ENCODE measurements at places on chromosomes 4 and X. TPM values are rescaled to one million over a fixed set of nuclear protein-coding genes. Genes with fewer than 3 reads are reported as not detected.
A peak's percentile ranks its signal among the peaks of the same experiment; 100 is the strongest.

The MTM1 gene
- 16.9 TPM for total RNA-seq

The TLR6 gene
- total RNA-seq: 2.0 TPM

The TRAM1L1 gene
- 0.95 TPM for total RNA-seq

The UXT gene
- 105 TPM for total RNA-seq

The PCSK1N gene
- total RNA-seq: 8.3 TPM

The PRRG3 gene
- total RNA-seq: 0.79 TPM

The BANK1 gene
- total RNA-seq: 1.1 TPM

The SLC10A4 gene
- total RNA-seq: not detected

The TLR2 gene
- total RNA-seq: 9.7 TPM

DNA sequence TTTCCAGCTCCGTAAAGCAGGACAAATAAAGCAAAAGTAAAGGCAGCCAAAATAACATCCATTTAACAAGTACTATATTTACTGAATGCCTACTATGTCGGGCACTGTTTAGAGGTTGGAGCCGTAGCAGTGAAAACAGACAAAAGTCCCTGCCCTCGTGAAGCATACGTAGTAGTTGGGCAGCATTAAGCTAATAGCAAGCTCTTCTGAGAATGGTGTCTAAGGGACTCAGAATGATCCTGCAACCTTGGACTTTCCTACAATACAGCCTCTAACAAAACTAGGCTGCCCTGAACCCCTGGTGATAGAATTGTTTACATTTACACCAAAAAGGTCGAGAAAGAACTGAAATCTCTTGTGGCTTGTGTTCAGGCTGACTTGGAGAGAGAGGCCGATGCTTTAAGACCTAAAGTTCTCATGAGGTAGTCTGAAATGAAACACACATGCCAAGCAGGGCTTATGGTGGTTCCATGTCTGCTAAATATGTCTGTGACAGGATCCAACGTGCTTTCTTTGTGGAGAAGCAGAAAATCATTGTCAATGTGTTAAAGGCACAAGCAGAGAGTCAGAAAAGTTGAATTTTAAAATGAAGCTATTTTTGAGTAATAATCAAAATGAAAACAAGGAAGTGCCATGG lies 898 bp upstream of the PDGFC start:
- DNase-seq: no peak

GRCh38 chr4:85776096-85776495 lies 301.1 kb downstream of the ARHGAP24 start:
- DNase-seq: no peak

GRCh38 chr4:4765811-4766210 lies 93.7 kb upstream of the MSX1 start:
- DNase-seq: no peak

GRCh38 chr4:177401658-177402273 lies 40.5 kb downstream of the AGA start:
- no peak for DNase-seq

- DNase-seq: no peak
Observed at GRCh38 chr4:108130955-108131354, 37.8 kb downstream of the LEF1 start.

GRCh38 chr4:185221491-185221890 lies 12.1 kb downstream of the SNX25 start:
- no peak for DNase-seq

DNA sequence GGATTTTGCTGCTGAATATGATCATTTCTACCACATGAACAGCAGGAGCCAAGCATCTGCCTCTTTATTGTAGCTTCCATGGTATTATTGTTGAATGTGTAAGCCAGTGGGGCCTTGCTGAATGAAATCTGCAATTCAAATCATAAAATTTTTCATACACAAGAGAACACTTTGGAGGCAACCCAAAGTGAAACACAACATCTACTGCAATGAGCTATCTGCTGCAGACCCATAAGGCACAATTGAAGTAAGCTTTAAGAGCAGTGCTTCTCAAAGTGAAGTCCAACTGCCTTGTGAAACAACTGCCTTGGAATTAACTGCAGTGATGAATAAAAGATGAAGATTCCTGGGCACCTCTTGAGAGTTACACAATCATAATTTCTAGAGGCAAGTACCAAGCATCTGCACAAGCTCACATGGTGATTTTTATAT lies 626.3 kb upstream of the INTU start:
- no peak for DNase-seq

GRCh38 chr4:113497154-113497884 lies 264.2 kb downstream of the CAMK2D start:
- DNase-seq: no peak

GRCh38 chr4:172404676-172405075 lies 591.5 kb downstream of the GALNTL6 start:
- DNase-seq: no peak

- no peak for DNase-seq
Observed at GRCh38 chrX:70044541-70045245, 5.0 kb downstream of the AWAT2 start.

DNA sequence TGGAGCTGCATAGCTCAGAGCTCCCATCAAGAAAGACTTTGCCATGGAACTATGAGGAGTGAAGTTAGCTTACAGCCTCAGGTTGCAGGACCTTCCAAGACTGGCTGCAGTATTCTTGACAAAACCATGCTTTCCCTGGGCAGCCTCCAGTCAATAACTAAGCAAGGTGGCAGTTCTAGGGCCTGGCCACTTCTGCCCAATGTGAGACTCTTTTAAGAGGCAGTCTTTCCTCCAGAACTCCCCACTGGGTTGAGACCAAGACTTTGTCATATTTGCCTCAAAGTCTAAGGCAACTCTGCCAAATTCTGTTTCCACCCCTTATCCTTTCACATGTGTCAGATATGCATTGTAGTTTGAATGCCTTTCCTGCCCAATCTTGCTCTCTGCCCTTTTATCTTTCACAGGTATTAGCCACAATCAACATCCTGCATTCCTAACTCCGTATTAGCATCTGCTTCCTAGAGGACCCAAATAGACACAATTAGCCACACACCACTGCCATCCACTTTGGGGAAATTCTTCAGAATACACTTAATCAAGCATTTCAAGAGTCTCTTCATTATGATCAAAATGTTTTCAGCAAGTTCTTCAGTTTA lies 17.7 kb upstream of the SLC25A43 start:
- no peak for DNase-seq

DNA sequence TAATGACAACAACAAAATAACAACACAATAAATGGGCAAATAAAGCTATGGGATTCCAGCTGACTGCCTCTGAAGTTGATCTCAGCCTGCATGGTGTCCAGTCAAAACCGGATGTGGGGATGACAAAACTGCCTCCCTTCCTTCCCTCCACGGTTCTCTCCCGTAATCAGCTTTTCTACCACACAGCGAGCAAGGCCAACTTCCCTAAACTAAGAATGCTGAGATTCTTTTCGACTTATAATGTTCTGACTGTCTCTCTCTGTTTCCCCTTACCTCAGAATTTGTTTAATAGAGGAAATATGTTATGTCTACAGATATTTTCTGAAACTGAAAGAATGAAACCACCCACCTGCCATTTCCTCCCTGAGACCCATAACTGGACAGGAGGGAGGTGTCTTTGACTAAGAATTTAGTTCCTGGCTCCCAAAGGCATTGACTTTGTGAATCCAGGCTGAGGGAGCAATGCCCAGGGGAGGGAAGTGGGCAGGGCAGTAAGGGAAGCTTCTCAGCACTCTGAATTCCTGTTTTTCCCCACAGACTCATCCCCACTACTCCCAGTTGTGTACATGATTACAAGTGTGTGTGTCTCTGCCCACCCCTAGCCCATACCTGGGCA lies 1.0 kb upstream of the TLR1 start:
- no peak for DNase-seq

GRCh38 chrX:7169627-7170026 lies 21.7 kb upstream of the PUDP start:
- DNase-seq: no peak

DNA sequence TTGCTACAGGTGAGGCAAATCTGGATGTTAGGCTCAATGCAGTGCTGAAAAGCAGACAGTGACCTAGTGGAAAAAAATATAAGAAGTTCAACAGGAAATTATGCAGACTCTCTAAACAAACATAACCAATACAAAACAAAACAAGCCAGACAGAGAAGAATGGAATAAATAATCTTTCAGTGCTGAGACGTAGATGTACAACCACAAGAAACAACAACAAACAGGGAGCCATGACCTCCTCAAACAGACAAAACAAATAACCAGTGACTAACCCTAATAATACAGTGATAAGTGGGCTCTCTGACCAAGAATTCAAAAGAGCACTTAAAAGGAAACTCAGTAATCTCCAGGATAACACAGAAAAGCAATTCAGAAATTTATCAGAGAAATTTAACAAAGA lies 239.3 kb downstream of the SLC39A8 start:
- no peak for DNase-seq

DNA sequence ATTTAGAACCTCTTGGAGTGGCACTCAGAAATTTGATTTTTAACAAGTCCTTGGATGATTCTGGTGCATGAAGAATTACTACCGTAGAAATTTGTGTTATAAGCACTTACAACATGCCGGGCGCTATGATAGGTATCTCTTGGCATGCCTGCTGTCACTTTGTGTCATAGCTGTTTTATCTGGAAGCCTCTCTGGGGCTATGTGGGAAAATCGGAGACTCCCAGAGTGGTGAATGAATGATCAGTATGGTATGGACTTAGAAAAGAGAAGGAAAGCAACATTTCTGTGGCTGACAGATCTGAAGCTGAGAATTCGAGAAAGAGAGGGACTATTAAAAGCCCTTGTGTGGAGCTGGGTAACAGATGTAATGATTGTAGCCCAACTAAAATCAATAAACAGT lies 177.4 kb upstream of the MAMLD1 start:
- DNase-seq: no peak

GRCh38 chr4:147793569-147794313 lies 61.9 kb downstream of the ARHGAP10 start:
- DNase-seq: no peak

DNA sequence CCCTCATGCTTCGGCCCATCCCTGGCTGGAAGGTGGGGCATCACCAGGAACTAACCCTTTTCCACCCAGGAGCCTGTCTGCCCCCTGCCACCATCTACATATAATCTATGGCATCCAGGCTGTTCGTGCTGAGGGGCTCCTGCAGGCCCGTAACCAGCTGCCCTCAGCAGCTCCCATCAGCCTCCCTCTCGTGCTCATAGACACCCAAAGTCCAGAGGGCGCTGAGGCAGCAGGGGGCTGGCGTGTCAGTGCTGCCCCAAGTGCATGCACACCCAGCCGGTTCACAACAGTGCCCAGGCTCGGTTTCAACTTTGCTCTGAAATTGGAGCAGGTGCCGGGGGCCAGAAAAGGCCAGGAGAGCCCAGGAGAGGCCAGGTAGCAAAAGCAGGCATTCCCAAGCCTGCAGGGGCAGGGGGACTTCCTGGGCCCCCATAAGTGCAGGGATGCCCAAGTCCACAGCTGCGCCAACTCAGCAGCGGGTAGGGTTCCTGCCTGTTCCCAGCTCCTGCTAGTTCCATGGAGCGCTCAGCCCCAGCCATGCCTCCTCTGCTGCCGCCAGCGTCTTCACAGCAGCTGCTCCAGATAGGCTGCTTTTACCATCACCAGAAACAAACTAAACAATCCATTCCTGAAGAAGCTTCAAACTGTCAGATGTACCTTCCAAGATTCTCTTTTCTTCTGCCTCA lies 558.2 kb upstream of the GNPDA2 start:
- DNase-seq: no peak

DNA sequence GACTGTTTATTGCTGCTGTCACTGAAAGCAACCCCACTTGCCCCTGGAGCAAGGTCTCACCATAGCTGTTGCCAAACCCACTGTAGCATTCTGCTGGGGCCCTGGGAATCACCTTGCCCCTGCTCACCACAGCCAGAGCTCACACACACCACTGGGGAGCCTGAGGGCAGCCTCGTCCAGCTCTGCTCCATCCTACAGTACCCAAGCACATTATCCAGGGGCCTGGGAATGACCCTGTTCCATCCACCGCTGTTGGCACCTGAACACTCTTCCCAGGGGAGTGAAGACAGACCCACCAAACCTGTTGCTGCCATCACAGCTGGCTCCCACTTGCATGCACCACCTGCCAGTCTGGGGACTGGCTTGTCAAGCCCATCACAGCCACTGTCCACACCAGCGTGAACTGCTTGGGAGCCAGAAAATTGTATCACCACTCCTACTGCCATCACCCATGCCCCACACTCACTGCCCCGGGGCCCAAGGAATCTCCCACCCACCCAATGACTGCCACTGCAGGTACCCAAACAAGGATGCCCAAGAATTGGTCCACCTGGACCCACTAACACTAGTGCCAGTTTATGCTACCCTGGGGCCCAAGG lies 811.3 kb downstream of the KLHL13 start:
- no peak for DNase-seq

DNA sequence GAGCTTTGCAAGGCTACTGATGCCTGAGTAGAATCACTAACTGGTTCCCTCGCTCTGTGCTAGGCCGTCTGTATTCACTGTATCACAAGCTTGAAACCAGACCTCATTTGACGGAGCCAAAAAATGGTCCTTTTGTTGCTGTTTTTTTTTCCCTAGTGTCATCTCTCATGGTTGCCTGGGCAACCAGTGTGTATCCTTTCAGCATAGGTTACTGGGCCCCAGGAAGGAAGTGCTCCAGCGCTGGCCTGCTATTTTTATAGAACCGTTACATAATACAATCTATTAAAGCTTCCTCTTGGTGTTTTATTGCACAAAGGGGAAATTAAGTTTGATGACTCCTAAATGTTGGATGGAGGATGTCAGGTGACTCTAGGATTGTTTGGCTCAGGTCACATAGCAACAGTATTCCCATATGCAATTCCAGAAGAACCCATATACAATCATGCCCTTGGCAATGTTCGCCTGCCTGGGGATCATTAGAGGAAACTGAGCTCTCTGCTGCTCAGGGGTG lies 220.4 kb downstream of the SPRY1 start:
- peak; percentile 76 for DNase-seq

DNA sequence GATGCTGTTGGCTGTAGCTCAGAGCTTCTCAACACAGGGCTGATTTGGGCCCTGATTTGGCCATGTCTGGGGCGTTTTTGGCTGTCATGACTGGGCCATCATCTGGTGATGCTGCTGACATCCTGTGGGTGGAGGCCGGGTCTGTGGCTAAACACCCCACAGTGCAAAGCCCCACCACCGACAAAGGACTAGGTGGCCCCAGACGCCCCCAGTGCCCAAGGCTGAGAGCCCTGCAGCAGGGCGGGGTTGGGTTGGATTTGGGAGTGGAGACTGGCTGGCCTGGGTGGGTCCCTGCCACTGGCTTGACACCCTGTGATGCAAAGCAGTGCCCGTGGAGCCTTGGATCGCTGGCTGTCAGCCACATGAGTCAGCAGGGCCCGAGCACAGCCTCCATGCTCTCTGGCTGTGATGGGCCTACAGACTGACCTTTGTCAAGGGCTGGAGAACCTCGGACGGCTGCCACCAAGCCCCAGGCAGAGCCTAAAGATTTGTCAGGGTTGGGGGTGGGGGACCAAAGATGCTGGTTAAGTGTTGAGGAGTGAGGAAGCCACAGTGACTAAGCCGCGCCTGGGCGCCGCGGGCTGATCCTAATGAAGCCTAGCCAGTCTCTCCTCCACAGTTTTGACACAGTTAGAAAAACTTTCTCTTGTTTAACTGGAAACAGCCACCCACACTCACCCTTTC lies 28.3 kb downstream of the CYTL1 start:
- DNase-seq: peak; percentile 96

DNA sequence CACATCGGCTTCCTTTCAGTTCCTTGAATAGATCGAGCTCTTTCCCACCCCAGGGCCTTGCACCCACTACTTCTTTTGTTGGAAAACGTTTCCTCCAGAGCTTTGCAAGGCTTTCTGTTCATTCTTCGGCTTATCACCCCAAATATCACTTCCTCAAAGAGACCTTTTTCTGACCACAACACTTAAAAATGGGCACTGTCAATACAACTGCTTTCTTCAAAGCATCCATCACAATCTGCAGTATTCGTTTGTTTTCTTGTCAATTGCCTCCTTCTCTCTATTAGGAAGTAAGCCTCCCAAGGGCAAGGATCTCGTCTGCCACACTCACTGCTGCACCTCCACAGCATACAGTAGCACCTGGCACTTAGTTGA lies 17.7 kb upstream of the CENPU start:
- no peak for DNase-seq
